Thyroid gland (tissue), 4 donors: ENCODE measurements at places on chromosomes 3 and 15. TPM values are rescaled to one million over a fixed set of nuclear protein-coding genes. Genes with fewer than 3 reads are reported as not detected.

PRKAR2A gene
- total RNA-seq = 77.1 TPM

DNA sequence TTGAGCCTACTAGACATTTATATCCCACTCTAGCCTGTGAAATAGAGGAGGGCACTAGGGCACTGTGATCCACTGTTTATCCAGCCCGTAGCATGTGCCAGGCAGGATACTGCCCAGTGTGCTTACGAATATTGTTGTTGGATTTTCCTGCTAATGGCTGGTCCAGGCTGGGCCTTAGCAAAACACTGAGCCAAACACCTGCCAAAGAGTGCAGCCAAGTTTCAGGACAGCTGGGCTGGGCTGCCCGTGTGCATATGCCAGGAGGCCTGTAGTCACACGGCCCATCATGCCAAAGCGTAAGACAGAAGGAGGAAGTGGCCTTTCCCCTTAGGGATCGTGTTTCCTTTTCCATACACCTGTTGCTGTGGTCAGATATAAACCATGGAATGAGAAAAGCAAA lies 54.5 kb upstream of the ABHD10 start:
- no peak overlapping the region for H3K4me3 ChIP-seq
- DNase-seq = peak; percentile 74
- no peaks in the 10 kb centered on the region for H3K36me3 ChIP-seq
- H3K27ac ChIP-seq = no peak overlapping the region
- H3K27me3 ChIP-seq = no peaks in the 10 kb centered on the region

GRCh38 chr3:29070959-29071634 lies 209.8 kb upstream of the RBMS3 start:
- H3K36me3 ChIP-seq = no peaks in the 10 kb centered on the region
- H3K4me3 ChIP-seq = no peak overlapping the region
- no peaks in the 10 kb centered on the region for H3K27me3 ChIP-seq
- peaks cover 3% of the 10 kb centered on the region for H3K4me1 ChIP-seq

DNA sequence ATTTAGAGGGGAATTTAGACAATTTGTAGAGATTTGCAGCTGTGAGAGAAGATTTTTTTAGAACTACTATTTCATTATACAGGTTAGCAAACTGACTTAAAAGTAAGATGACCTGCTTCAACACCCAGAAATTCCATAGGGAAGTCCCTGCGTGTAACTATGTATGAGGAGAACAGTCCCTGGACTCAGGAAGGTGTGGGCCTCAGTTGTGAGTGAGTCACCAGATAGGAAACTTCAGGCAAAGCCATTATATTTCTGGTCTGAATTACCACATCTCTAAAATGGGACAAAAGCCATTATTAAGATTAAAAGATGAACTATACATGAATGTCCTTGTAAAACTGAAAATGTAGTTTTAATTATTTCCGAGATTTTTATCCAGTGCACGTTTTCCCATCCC lies 488.3 kb upstream of the GOLIM4 start:
- H3K27ac ChIP-seq = no peak overlapping the region
- no peaks in the 10 kb centered on the region for H3K4me1 ChIP-seq

GRCh38 chr3:1135194-1135593 lies 42.4 kb downstream of the CNTN6 start:
- H3K36me3 ChIP-seq = no peaks in the 10 kb centered on the region
- no peak overlapping the region for H3K4me3 ChIP-seq

DNA sequence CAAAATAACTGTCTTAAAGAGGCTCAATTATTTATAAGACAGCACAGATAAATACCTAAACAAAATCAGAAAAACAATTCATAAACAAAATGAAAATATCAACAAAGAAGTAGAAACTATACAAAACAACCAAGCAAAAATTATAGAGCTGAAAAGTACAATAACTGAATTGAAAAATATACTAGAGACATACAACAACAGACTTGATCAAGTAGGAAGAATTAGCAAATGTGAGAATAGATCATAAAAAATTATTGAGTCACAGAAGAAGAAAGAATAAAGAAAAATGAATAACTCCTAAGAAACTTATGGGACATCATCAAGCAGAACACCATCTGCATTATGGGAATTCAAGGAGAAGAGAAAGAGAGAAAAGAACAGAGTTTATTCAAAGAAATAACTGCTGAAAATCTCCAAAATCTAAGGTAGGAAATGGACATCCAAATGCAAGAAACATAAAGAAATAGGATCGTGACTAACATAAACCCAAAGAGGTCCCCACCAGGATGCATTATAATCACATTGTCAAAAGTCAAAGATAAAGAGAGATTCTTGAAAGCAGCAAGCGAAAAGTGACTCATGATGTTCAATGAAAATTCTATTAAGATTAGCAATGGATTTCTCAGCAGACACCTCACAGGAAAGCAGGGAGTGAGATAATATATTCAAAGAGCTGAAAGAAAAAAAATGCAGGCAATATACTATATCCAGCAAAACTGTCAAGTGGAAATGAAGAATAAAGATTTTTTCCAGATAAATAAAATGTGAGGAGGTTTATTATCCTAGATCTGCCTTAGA lies 85.9 kb downstream of the DCLK3 start:
- no peak overlapping the region for H3K27ac ChIP-seq
- no peak overlapping the region for H3K4me3 ChIP-seq
- H3K27me3 ChIP-seq = no peaks in the 10 kb centered on the region
- no peaks in the 10 kb centered on the region for H3K4me1 ChIP-seq
- no peak for DNase-seq

- no peaks in the 10 kb centered on the region for H3K27me3 ChIP-seq
- no peak for DNase-seq
- no peak overlapping the region for H3K4me3 ChIP-seq
- no peaks in the 10 kb centered on the region for H3K4me1 ChIP-seq
- no peaks in the 10 kb centered on the region for H3K36me3 ChIP-seq
Measured at GRCh38 chr15:29308299-29308698, 38.7 kb upstream of the NSMCE3 start.

WDR93 gene
- total RNA-seq = 2.3 TPM

THAP10 gene
- total RNA-seq = 4.8 TPM

- H3K27ac ChIP-seq = no peak overlapping the region
- no peaks in the 10 kb centered on the region for H3K27me3 ChIP-seq
- no peaks in the 10 kb centered on the region for H3K36me3 ChIP-seq
- H3K4me1 ChIP-seq = no peaks in the 10 kb centered on the region
Measured at GRCh38 chr15:82103468-82103867, 57.6 kb upstream of the MEX3B start.

DNA sequence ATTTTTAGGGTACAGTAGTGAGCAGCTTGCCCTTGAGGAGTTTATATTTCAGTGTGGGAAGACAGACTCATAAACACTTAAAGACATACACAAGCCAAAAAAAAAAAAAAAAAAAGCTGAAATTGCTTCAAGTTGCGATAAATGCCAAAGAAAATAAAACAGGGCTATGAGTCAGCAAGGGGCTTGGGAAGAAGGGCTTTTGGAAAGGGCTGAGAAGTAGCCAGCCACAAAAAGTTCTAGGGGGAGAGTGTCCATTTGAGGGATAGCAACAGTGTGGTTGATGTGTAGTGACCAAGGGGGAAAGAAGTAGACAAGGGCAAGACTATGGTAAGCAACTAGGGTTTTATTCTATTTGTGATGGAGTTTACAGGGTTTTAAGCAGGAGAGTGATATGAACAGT lies 185.5 kb downstream of the ADAMTS9 start:
- H3K36me3 ChIP-seq = no peaks in the 10 kb centered on the region
- DNase-seq = no peak
- no peak overlapping the region for H3K27ac ChIP-seq
- no peak overlapping the region for H3K4me3 ChIP-seq
- no peaks in the 10 kb centered on the region for H3K27me3 ChIP-seq
- no peaks in the 10 kb centered on the region for H3K4me1 ChIP-seq

P2RY13 gene
- total RNA-seq = 0.63 TPM

DNA sequence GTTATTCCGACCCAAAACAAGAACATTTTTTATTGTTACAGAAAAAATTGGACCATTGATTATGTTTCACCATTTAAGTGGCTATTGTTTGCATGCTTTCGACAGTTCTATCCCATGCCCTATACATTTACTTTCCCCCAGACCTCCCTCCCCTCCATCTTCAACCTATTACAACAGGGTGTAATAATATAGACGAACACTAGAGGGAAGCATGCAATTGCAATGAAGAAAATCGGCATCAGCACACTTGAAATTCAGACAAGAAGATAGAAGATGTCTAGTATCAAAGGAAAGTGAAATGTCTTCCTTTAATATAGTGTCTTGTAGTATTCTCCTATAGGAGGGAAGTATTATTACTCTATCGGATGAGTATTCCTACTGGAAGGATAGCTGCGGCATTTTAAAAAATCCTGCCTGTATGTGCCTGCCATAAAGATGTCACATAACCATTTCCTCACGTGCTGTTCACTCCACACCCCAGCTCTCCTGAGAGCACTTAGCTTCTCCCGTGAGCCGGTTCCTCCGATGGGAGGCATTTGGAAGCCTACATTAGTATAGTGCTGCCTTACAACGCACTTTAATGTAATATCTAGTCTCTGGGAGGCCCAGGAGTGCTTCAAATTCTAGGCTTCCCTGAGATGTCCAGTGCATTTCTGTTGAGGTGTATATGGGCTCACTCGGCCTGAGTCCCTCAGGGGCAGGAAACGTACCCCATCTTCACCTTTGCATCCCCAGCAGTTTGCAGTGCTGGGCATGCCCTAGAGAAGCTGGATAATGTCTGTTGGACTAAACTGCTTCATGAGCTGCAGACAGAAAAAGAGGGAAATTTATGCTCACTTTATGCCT lies 17.8 kb upstream of the ERICH6 start:
- peaks cover 4% of the 10 kb centered on the region for H3K4me1 ChIP-seq
- DNase-seq = peak; percentile 21
- H3K27me3 ChIP-seq = no peaks in the 10 kb centered on the region

DNA sequence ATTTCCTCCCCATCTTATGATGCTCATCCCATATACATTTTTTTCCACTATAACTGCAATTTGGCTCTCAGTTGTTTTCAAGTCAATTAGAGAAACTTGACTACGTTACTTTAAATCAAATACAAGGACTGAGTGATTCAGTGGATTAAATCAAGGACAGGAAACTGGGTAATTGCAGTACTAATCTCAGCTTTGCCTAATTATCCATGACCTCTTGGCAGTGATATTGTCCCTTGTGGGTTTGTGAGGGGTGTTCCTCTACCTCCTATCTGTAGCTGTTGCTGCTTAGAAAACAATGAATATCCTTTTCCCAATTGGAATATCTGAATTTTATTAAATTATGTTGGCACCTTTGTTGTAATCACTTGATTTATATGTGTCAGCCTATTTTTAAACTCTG lies 79.4 kb downstream of the ZPLD1 start:
- H3K27me3 ChIP-seq = no peaks in the 10 kb centered on the region
- H3K4me3 ChIP-seq = no peak overlapping the region
- H3K36me3 ChIP-seq = no peaks in the 10 kb centered on the region
- DNase-seq = no peak
- H3K4me1 ChIP-seq = no peaks in the 10 kb centered on the region

GRCh38 chr15:73231661-73232419 lies 136.9 kb downstream of the HCN4 start:
- H3K4me1 ChIP-seq = no peaks in the 10 kb centered on the region
- H3K27ac ChIP-seq = no peak overlapping the region
- H3K4me3 ChIP-seq = no peak overlapping the region
- no peaks in the 10 kb centered on the region for H3K27me3 ChIP-seq

TGM4 gene
- total RNA-seq = not detected

- no peaks in the 10 kb centered on the region for H3K36me3 ChIP-seq
- no peaks in the 10 kb centered on the region for H3K27me3 ChIP-seq
- H3K4me3 ChIP-seq = no peak overlapping the region
- no peak overlapping the region for H3K27ac ChIP-seq
- no peak for DNase-seq
- H3K4me1 ChIP-seq = no peaks in the 10 kb centered on the region
Measured at GRCh38 chr3:43170553-43170952, 64.7 kb upstream of the POMGNT2 start.

GRCh38 chr3:52537165-52537620 lies 788 bp downstream of the UQCC5 start:
- DNase-seq = no peak
- peak overlapping the region; percentile 51 for H3K4me3 ChIP-seq
- H3K4me1 ChIP-seq = peaks cover 70% of the 10 kb centered on the region
- peaks cover 3% of the 10 kb centered on the region for H3K36me3 ChIP-seq
- H3K27me3 ChIP-seq = no peaks in the 10 kb centered on the region

DNA sequence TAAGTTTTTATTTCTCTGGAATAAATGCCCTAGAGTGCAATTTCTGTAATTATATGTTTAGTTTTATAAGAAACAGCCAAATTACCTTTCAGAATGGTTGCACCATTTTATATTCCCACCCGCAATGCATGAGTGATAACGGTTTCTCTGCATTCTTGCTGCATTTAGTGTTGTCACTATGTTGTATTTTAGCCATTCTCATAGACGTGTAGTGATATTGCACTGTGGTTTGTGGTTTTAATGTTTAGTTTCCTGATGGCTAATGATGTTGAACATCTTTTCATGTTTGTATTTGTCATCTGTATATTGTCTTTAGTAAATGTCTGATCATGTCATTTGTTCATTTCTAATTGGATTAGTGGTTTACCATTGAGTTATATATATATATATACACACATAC lies 73.0 kb upstream of the GOLIM4 start:
- H3K27ac ChIP-seq = no peak overlapping the region
- no peak for DNase-seq
- no peaks in the 10 kb centered on the region for H3K4me1 ChIP-seq
- H3K27me3 ChIP-seq = no peaks in the 10 kb centered on the region
- H3K4me3 ChIP-seq = no peak overlapping the region
- no peaks in the 10 kb centered on the region for H3K36me3 ChIP-seq

DNA sequence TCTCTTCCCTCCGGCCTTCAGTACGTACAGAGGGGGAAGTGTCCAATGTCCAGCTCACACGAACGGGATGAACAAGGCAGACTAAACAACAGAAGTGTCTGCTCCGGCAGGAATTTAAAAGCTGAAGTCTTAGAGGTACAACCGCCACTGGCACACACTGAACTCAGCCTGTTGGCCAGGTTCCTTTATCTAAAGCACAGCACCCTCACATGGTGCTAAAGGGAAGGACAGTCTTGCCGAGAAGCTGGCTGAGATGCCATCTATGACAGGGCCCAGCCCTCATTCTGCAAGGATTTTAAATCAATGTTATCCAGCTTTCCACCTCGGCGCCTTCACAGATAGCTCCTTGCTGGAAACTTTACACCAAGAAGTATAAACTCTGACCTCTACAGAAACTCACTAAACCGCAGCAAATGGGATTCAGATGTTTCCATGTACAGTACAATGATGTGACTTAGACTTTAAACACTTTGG lies 2.8 kb downstream of the ADAMTS17 start:
- H3K36me3 ChIP-seq = no peaks in the 10 kb centered on the region
- H3K4me1 ChIP-seq = no peaks in the 10 kb centered on the region
- no peak overlapping the region for H3K27ac ChIP-seq
- DNase-seq = peak; percentile 79
- no peaks in the 10 kb centered on the region for H3K27me3 ChIP-seq

TRIM71 gene
- under 0.01 TPM for total RNA-seq

DNA sequence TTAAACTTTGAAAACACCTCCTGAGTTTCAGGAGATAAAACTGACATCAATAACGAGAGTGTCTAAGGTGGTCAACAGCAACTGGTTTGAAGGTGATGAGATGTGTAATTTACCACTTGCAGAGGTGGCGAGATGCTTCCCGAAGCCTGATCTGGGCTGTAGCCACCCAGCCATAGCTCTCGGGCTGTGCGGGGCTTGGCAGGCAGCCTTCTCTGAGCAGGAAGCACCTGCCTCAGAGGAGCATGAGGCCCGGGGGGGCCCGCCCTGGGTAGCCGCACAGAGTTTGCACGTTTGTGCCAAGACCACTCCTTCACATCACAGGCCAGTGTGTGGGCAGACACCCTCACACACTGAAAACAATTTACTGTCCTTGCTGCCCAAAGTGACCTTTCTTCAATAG lies 220.3 kb downstream of the CACNA2D3 start:
- H3K27ac ChIP-seq = no peak overlapping the region
- H3K36me3 ChIP-seq = no peaks in the 10 kb centered on the region
- no peaks in the 10 kb centered on the region for H3K27me3 ChIP-seq
- DNase-seq = peak; percentile 40
- no peak overlapping the region for H3K4me3 ChIP-seq

- no peaks in the 10 kb centered on the region for H3K4me1 ChIP-seq
- no peak overlapping the region for H3K27ac ChIP-seq
- no peak overlapping the region for H3K4me3 ChIP-seq
Measured at GRCh38 chr3:64884536-64884935, 196.7 kb upstream of the ADAMTS9 start.
